ENCODE measurements at places on chromosomes 4 and X.

DNA sequence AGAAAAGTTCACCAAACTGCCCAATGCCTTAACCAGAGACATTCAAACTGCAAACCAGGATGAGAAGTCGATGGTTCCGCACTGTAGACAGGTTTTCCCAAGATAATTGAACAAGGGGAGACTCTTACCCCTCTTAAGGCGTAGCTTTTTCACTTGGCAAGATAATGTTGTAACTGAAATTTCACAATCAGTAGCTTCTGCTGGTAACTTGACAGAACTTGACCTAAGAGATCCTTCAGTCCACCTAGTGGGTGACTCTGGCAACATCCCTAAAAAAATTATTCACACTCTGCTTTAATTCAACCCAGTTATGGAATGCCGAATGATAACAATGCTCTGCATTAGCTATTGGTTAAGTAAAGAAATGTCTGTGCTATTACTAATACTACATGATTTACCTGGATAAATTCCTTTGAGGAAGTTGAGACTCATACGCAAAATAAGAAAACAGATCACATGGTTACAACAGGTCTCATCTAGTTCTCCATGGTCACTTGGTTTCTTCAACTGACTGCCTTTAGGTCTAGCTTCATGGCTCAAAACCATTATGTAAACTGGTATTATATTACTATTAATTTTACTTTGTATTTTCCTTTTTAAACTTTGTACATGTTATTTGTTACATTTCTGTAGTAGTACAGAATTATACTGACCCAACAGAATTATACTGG, 9.1 kb downstream of the ELF2 start:
- DNase-seq = no peak

- DNase-seq = no peak
Observed at GRCh38 chrX:56385336-56385735, 153.2 kb downstream of the KLF8 start.

DNA sequence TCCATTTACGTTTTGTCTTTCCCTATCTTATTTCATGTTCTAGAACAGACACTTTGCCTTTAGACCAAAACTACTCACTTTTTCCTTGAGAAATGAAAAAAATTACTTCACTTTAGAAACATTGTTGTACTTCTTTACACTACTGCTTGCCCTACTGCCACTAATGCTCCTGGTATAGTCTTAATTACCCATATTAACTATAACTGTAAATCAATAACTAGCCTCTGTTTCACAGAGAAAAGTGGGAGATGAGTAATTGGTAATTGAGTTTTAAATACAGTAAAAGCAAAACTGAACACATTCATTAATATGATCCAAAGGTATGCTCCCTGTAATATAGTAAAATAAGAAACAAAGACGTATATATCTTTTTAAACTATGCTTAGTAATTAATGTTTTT, 111.1 kb upstream of the JADE1 start:
- DNase-seq = no peak

GRCh38 chr4:180769791-180770190, 1473.4 kb upstream of the TENM3 start:
- DNase-seq = no peak

- no peak for DNase-seq
Observed at GRCh38 chr4:138788267-138788790, 227.3 kb upstream of the NOCT start.

DNA sequence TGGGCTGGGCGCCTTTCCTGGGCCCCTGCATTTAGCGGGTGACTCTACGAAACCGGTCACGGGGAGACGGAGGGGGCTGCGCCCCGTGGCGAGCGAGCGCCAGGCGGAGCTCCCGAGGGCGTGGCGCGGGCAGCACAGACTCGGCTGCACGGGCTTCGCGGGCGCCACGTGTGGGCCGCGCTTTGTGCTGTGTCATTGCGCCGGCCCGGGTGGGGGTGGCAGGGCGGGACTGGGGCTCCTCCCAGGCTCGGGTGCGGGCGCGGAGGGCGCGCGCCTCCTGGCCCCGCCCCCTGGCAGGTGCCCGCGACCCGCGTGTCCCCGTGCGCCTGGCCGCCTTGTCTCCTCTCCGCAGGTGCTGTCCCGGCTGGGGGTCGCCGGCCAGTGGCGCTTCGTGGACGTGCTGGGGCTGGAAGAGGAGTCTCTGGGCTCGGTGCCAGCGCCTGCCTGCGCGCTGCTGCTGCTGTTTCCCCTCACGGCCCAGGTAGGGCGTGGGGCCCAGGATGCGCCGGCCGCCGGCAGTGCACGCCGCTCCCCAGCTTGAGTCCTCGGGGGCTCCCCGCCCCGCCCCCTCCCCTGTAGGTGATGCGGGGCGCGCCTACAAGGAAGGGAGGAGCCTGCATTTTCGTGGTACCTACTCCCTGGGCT, 651 bp downstream of the UCHL1 start:
- DNase-seq = no peak

DNA sequence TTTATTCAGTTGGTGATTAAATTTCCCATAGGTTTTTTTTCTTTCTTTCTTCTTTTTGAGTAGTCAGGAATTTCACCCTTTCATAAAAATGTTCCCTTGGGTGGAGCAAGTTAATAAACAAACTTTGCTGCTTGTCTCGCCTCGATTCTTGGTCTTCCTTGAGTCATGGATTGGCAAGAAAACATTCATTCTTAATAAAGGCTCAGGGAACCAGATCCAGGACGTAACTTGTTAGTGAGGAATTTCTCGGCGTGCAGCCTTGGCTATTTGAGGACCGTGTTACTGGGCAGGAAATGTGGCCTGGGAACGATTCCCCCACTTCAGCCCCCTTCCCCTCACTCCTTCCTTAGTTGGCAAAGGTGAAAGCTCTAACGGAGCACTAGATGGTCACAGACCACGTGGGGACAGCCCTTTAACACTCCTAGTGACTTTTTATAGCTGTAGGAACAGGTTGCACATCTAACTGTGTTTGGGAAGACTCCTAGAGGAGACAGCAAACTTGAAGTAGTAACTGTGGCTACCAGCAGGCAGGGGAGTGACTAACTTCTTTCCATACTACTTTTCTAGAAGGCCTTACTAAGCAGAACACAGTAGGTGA, 106.8 kb downstream of the UCHL1 start:
- no peak for DNase-seq

GRCh38 chr4:5220028-5220427, 168.7 kb downstream of the STK32B start:
- DNase-seq = no peak

DNA sequence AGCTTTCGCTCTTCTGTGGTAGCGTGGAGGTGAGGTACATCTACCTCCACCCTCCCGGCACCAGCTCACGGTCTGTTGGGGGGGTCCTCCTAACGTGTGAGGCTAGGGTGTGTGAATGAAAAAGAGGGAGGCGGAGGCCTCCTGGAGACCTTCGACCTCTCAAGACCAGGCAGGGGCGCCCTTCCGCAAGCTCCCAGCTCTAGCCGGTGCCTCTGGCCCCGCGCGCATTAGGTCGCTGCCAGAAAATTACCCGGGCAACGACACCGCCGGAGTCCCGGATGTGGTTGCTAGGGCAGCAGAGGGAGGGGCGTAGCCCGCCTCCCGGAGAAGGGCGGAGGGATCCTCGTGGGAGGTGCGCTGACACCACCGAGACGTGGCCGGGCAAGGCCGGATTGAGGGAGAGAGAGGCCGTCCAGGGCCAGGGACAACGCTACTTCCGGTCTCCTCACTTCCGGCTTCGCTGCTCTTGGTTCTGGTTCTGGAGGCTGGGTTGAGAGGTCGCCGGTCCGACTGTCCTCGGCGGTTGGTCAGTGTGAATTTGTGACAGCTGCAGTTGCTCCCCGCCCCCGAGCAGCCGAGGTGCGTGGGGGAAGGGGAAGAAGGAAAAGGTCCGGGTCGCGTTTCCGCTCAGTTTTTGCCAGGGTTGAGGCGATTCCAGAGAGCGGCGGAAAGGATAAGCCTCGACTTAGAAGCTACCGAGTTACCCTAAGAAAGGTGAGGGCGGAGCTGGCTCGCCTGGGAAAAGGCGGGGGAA, at the start of the genes ARFIP1 and TIGD4:
Gene ARFIP1 (plus strand): TSS at position 442 of the 754 bp plus-strand sequence. CDS start 49,680 bp downstream, outside the sequence.
Gene TIGD4 (minus strand): TSS at position 218 of the 754 bp plus-strand sequence. CDS start 8,726 bp downstream, outside the sequence.
- DNase-seq = peak; percentile 85

Measured in cortex of kidney (tissue), 1 donor.